ENCODE measurements at places on chromosomes 5 and 9. TPM values are rescaled to one million over a fixed set of nuclear protein-coding genes. Genes with fewer than 3 reads are reported as not detected.
A peak's percentile ranks its signal among the peaks of the same experiment; 100 is the strongest.

DNA sequence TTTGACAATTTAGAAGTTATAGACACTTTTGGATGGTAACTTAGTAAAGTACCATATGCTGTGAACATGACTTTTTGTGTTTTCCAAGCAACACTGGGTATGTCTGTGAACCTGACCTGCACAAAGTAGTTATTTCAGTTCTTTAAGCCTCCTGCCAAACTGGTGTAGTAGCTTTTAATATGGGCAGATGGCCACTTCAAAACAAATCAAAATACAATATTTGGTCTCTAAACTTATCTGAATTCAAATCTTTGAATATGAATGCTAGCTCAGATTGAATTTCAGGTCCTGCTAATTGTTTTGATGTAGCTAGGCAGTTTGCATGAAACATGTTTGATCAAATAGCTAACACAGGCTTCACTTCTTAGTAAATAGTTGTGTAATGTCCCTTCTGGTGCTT is 1176.7 kb upstream of the CDH9 start:
- H3K4me3 ChIP-seq = no peak overlapping the region
- H3K27me3 ChIP-seq = no peaks in the 10 kb centered on the region
- no peak for DNase-seq
- H3K27ac ChIP-seq = no peak overlapping the region
- no peaks in the 10 kb centered on the region for H3K4me1 ChIP-seq

ABITRAM gene
- total RNA-seq = 18.5 TPM

GRCh38 chr5:74200560-74200959 is 440.0 kb downstream of the ENC1 start:
- H3K27ac ChIP-seq = no peak overlapping the region
- peaks cover 13% of the 10 kb centered on the region for H3K4me1 ChIP-seq
- no peaks in the 10 kb centered on the region for H3K36me3 ChIP-seq
- DNase-seq = no peak
- no peaks in the 10 kb centered on the region for H3K27me3 ChIP-seq

GRCh38 chr5:150625164-150625535 is 15.3 kb upstream of the SYNPO start:
- peak overlapping the region; percentile 88 for H3K27ac ChIP-seq
- H3K27me3 ChIP-seq = no peaks in the 10 kb centered on the region
- H3K4me1 ChIP-seq = peaks cover 5% of the 10 kb centered on the region
- DNase-seq = peak; percentile 51

DNA sequence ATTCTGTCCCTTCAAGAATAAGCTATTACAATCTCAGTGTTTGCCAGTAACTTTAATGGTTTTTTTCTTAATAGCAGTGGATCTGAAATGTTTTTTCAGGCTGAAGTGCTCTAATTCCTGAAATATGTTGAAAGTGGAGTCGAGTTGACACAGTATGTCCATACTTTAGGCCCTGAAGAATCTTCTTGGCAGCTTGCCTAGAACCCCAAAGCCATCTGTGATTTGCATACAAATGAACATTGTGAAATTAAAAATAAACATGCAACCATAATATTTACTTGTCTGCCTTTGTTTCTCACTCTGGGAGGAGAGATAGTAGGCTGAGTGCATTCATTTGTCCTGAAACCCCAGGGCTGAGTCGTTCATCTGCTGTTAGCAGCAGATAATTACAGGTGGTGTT is 152.7 kb downstream of the ADCY2 start:
- H3K27me3 ChIP-seq = no peaks in the 10 kb centered on the region
- DNase-seq = peak; percentile 31
- peaks cover 19% of the 10 kb centered on the region for H3K4me1 ChIP-seq
- no peak overlapping the region for H3K4me3 ChIP-seq
- H3K27ac ChIP-seq = no peak overlapping the region

GRCh38 chr9:120486835-120487234 is 93.1 kb downstream of the CDK5RAP2 start:
- H3K4me3 ChIP-seq = no peak overlapping the region
- H3K36me3 ChIP-seq = no peaks in the 10 kb centered on the region

SOX30 gene
- total RNA-seq = not detected

RNF183 gene
- total RNA-seq = not detected

DNA sequence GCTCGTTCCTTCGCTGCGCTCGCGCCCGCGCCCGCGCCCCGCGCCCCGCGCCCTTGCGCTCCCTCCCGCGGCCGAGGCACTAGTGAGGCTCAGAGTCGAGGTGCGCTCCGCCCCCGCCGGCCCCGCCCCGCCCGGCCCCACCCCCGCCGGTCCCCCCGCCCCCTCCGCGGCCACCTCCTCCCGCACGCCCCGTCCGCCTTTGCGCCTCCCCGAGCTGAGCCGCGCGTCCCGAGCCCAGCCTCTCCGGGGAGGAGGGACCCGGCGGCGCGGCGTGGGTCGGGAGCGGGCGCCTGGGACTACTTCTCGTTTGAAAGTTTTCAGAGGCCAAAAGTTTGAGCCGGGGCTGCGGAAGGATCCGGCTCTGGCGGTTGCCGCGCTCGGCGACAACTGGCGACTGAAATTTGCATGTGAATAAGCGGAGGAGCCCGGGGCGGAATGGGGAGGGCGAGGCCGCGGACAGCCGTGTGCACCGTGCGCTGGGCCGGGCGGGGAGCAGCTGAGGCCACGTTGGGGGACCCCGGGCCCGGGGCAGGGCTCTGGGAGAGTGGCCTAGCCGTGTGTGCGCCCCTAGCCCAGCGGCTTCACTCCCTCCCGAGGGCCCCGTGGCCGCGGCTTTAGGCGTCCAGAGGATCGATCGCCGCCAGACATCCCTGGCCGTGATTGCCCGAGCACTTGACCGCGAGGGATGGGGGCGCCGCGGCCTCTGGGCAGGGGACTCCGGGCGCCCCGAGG is at the start of gene NOTCH1:
NOTCH1 (minus strand) TSS at position 84 of the 732 bp plus-strand sequence. CDS start 262 bp downstream, outside the sequence.
- peak; percentile 95 for DNase-seq
- no peaks in the 10 kb centered on the region for H3K36me3 ChIP-seq
- peak within 1 kb of the TSS; percentile 78 for H3K27ac ChIP-seq
- H3K4me3 ChIP-seq = peak within 1 kb of the TSS; percentile 88
- H3K4me1 ChIP-seq = peaks cover 42% of the 10 kb centered on the region
- H3K27me3 ChIP-seq = no peaks in the 10 kb centered on the region

IRGM gene
- total RNA-seq = 0.67 TPM

OSMR gene
- total RNA-seq = 44.6 TPM

- peak; percentile 41 for DNase-seq
- H3K36me3 ChIP-seq = no peaks in the 10 kb centered on the region
- no peak overlapping the region for H3K27ac ChIP-seq
- no peaks in the 10 kb centered on the region for H3K27me3 ChIP-seq
- H3K4me1 ChIP-seq = no peaks in the 10 kb centered on the region
These were observed 92.8 kb downstream of the CAVIN4 start for GRCh38 chr9:100670719-100671118.

CLIC3 gene
- total RNA-seq = 240 TPM

ROR2 gene
- total RNA-seq = 15.9 TPM

DNA sequence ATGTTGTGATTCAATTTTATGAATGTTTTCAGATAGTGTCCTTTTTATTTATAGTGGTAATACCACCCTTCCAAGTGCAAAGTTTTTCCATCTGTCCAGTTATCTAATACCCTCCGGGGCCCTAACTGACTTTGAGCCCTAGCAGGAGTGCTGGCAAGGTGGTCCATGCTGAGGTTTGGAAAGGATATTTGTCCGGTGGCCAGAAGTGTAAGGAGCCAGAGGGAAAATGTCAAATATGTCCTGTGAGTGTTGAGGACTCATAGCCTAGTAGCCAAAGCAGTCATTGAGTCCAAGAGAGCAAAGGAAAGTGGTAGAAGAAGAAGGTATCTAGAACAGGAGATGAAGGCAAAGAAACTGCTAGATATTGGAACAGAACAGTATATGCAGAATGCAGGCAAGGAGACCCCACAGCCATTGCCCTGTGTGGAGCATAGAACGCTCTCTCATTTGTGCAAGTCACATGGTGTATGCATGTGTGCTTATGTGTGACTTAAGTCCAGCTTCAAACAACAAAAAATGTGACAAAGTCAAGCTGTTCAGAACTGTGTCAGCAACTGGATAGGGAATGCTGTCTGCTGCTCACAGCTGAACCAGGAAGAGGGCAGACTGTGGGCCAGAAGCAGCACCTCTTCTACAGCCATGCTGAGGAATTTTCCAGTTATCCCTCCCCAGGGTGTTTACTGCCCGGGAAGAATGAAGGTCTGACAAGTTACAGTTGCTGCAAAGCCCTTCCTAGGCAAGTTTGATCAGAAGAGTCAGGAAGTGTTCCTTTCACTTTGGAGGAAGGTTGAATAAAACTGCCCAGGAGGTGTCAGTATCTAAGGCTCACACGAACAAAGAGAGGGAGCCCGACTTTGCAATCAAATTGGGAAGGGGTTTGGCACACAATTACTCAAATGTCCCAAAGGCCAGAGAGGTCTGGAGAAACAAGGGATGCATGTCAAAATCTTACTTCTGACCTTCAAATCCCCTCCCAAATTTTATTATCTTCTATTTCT is 463.3 kb upstream of the DMAC1 start:
- no peak overlapping the region for H3K27ac ChIP-seq
- H3K27me3 ChIP-seq = no peaks in the 10 kb centered on the region
- H3K36me3 ChIP-seq = no peaks in the 10 kb centered on the region
- DNase-seq = no peak
